Hematopoietic multipotent progenitor cell (in vitro differentiated cells): ENCODE measurements at places on chromosomes 7 and 10.

DNA sequence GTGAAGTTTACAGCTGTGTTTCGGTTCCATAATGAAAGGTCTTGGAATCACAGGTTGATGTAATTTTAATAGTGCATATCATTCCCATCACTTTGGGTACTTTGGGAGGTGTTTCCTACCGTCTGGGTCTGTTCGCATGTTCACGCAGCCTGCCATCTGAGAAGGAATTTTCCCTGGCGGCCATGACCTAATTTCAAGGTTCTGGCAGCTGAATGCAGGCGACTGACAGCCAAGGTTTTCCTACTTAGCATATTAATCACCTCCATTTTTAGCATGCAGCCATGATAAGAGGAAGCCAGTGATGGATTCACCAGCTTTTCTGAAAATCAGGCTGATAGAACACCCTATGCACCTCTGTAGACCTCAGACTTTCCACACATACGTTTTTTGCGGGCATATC, 319.1 kb upstream of the TMEM229A start:
- no peak for DNase-seq

- peak; percentile 43 for DNase-seq
These were observed 36.7 kb downstream of the ASNS start for GRCh38 chr7:97835296-97836138.

GRCh38 chr10:71694039-71694501, 25.5 kb downstream of the C10orf105 start:
- no peak for DNase-seq

DNA sequence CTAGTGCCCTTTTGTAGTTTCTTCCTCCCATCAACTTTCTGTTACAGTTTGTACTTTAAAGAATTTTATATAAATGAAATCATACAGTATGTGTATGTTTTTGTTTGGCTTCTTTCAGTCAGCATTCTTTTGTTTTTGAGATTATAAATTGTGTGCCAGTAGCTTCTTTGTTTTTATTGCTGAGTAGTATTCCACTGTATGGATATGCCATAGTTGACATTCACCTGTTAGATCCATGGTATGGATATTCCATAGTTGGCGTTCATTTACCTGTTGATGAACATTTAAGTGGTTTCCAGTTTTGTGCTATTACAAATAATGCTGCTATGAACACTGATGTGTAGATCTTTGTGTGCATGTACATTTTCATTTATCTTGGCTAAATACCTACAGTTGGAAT, 70.8 kb upstream of the SYPL1 start:
- DNase-seq = no peak

- DNase-seq = peak; percentile 84
These were observed 127.5 kb downstream of the CUBN start for GRCh38 chr10:17001961-17002749.

GRCh38 chr10:79105150-79105739, 36.5 kb downstream of the ZMIZ1 start:
- DNase-seq = no peak

GRCh38 chr10:31170636-31171035, 139.0 kb upstream of the ZNF438 start:
- DNase-seq = no peak

GRCh38 chr10:124978376-124978725, 36.4 kb downstream of the ZRANB1 start:
- no peak for DNase-seq

- no peak for DNase-seq
These were observed 40.4 kb downstream of the PROSER2 start for GRCh38 chr10:11863353-11864109.

- DNase-seq = no peak
These were observed 1.8 kb downstream of the TNRC18 start for GRCh38 chr7:5421714-5422395.

DNA sequence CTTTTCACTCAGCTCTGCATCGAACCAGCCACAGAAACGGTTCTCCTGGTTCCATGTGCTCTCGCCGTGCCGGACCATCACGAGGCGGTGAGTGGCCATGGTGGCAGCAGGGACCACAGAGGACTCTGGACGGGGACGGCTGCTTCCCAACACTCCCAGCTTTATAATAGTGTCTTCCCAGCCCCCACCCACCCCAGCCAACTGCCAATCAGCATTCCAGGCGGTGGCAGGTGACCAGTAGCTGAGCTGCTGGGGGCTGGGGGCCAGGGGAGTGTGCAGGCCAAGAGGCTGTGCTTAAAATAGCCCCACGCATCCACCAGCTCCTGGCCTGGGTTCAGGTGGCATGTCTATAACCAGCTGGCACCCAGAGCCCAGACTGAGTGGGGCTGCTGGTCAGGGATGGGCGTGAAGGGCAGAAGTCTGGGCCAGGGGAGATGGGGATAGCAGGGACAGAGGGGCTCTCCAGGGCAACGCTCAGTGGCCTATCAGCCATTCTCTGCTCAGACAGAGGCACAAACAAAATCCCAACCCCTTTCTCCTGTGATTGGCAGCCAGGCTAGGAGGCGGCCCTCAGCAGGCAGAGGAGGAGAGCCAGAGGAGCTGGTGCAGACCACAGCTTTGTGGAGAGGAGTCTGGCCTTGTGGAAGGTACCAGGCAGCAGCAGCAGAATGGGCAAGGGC, at the start of gene PGAM2:
Gene PGAM2 (minus strand): TSS at position 137 of the 680 bp plus-strand sequence. CDS start 38 bp downstream, at position 99.
- DNase-seq = peak; percentile 41

- no peak for DNase-seq
These were observed 206.8 kb downstream of the KLF6 start for GRCh38 chr10:3578159-3578558.

DNA sequence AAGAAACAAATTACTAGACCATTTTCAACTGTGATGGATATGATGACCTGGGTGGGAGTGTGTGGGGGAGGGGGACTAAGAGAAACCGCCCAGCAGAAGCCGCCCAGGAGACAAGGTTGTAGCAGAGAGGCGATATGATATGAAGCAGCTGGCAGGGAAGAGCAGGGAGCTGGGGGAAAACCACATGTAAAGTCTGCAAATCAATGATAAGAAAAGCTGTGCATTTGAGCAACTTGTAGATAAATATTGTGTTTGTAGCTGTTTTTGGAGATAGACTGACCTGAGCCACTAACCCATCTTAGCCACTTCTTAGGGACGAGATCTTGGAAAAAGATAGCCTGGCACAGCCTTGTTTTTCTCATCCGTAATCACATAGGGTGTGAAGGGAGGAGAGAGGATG, 252.6 kb downstream of the SEC23IP start:
- peak; percentile 45 for DNase-seq

- no peak for DNase-seq
These were observed 264.9 kb upstream of the FERD3L start for GRCh38 chr7:19410106-19410505.

- no peak for DNase-seq
These were observed 135.3 kb upstream of the ITGB1 start for GRCh38 chr10:33093362-33093761.

GRCh38 chr10:75291805-75292204, 56.0 kb upstream of the COMTD1 start:
- DNase-seq = peak; percentile 57

DNA sequence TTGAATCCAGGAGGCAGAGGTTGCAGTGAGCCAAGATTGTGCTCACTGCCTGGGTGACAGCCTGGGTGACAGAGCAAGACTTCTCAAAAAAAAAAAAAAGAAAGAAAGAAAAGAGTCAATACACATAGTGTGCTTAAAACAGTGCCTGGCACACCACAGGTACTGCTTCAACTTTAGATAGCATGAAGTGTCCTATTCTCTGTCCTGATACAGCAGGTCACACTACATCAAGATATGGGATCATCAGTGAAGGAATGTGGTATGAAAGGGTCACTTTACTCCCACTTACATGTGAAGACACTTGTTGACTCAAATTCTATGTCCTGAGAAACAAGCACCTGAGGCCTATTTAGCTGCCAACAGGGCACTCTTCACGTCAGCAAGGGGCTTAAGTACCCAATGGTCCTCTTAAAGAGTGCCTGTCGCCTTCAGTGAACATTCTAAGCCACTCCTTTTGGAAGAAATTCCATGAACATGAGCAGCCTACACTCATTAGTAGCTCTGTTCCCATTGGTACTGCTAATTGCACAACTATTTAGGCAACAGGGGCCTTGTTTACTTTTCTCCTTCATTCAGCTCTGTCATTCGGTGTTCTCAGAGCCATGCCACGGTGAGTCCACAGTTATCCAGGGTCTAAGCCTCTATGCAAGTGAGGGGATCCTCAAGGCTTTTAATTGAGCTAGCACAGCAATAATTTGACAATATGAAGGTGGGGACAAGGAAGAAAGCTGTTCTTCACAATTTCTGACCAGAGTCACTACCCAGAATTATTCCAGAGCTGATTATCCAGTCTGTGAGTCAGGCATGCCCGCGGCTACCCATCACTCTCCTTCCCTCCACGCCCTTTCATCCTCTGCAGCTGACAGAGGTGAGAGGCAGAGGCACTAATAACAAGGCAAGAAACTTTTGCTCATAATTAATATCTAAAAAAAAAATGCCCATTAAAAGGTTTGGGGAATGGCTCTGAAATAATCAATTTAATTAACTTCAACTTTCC, 56.6 kb upstream of the PTN start:
- no peak for DNase-seq

DNA sequence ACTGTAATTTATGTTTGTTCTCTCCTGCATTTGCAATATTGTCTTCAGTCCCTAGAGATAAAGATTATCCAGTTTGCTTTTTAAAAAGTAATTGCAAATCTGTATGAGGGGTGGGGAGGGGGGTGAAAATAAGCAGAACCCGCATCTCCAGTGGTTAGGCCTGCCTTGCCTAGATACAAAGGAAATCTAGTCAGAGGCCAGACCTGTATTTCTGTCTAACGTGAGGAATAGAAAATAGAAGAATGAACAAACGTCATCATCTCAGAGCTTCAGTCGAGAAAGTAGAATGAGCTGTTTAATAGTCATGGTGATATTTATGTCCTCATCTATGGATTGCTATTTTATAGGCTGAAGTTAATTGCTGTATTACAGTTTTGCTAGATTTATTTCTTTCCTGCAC, 284.2 kb downstream of the BICC1 start:
- no peak for DNase-seq

GRCh38 chr7:31603046-31603445, 84.0 kb upstream of the PPP1R17 start:
- DNase-seq = no peak

DNA sequence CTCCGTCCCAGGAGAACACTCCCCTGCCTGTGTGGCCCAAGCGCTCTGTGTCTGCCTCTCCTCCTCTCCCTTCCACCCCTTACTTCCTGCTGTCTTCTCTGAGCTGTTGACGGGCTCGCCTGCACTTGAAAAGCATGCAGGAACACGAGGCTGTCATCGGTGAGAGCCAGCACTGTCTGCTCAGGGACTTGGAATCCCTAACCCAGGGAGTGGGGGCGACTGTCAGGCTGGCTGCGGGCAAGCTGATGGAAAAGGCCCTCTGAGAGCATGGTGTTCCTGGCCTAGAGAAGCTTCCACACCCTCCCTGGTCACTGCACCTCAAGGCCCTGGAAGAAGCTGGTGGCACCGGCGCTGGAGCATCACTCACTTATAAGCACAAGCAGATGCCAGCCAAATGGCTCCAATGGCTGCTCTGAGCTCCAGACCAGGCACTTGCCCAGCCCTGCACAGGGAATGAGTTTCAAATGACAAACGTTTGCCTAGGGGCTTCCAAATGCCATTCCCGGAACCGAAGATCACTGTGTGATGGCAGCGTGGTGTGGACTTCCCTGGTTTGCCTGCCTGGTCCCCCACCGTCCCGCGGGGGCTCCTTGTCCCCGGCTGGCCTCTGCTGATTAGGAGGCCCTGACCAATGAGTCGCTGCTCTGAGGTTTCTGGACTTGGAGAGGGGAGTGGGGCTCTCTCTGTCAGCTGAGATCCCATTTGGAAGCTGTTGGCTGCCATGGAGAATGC, 56.7 kb upstream of the EBF3 start:
- no peak for DNase-seq

DNA sequence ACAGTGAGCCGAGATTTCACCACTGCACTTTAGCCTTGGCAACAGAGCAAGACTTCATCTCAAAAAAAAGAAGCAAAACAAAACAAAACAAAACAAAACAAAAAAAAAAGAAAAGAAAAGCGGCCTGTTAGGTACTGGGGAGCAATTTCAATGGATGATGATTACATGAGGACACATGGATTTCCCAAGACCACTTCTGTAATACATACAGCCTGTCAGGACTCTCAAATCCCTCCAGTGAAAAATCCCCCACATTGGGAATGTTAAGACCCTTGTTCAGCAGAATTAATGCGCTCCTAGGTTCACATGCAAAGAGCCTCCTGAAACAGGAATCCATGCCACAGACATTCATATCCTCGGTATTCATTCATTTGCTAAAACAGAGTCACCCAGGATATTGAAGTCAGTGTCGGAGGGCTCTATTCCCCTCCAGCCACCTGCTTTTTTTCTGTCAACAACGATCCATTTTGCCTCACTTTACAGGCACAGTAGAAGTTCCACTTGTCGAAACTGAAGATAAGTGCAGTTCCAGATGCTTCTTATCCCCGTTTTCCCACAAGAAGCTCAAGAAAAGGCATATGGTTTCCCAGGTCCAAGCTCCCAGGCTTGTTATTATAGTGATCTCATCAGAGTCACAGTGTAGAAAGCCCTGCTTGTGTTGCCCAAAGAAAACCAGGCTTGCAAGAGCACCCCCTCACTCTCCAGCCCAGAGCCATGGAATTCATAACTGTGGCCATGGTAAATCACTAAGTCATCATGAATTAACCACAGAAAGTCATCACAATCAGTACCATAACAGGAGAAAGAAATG, 20.2 kb downstream of the SLC16A12 start:
- no peak for DNase-seq

DNA sequence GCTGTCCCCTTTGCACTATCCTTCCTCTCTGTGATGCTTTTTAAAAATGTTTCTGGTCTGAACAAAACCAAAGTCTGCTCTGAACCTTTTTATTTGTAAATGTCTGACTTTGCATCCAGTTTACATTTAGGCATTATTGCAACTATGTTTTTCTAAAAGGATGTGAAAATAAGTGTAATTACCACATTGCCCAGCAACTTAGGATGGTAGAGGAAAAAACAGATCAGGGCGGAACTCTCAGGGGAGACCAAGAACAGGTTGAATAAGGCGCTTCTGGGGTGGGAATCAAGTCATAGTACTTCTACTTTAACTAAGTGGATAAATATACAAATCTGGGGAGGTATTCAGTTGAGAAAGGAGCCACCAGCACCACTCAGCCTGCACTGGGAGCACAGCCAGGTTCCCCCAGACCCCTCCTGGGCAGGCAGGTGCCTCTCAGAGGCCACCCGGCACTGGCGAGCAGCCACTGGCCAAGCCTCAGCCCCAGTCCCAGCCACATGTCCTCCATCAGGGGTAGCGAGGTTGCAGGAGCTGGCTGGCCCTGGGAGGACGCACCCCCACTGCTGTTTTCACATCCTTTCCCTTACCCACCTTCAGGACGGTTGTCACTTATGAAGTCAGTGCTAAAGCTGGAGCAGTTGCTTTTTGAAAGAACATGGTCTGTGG, 11.4 kb upstream of the CSGALNACT2 start:
- no peak for DNase-seq

- DNase-seq = no peak
These were observed 479.6 kb downstream of the GPAM start for GRCh38 chr10:111703986-111704385.

- no peak for DNase-seq
These were observed 23.5 kb downstream of the TMEM273 start for GRCh38 chr10:49164559-49165188.

DNA sequence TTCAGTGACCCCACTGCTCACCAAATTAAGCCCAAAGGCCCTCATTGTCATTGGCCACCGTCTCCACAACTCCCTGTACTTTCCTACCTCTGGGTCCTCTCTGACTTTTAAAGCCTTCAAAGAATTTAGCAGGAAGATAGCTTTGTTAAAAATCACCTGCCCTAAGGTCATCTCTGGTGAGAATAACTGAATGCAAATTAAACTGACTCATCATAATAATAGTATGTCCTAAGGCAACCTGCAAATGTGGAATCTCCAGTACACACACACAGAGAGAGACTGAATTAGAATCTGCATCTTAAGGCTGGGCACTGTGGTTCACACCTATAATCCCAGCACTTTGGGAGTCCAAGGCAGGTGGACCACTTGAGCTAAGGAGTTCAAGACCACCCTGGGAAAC, 24.1 kb downstream of the OAT start:
- no peak for DNase-seq
